Motor neuron (in vitro differentiated cells): ENCODE measurements at places on chromosomes 6 and 20.

DNA sequence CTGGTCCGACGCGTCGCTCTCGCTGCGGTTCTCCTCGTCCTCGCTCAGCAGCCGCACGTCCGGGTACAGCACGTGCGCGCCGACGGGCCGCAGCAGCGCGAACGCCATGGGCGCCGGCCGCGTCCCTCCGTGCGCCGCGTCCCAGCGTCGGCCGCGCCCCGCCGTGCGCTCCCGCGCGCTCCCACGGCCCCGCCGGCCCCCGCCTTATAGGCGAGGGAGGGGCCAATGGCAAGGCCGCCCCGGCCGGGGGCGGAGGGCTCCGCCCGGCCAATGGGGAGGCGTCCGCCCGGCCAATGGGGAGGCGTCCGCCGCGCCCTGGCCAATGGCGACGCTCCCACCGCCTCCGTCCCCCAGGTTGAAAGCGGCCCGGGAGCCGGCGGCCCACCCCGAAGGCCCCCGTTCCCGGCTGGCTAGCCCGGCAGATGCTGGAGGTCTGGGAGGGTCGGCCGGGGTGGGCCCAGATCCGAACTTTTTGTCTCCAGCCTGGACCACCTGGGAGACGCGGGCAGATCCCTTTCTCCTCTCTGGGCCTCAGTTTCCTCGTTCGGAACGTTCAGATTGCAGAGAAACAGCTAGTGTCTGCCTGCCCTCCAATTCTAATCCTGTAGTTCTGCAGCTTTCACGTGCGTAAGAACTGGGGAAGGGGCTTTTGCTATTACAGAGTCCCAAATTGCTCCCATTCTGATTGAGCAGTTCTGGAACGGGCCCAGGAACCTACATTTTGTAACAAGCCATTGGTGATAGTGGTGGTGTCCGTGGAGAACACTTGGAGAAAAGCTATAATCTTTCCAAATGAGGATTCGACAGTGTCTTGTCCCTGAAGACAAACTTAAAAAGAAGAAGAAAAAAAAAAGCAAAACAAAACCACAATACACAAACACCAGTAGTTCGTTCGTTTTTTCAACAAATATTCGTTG is at the start of gene TCF15:
Gene TCF15 (minus strand): TSS at position 180 of the 917 bp plus-strand sequence. CDS start 72 bp downstream, at position 108.
- ATAC-seq: peak; percentile 55

- no peak for ATAC-seq
Observed at GRCh38 chr6:167934426-167934864, 63.0 kb upstream of the KIF25 start.

DNA sequence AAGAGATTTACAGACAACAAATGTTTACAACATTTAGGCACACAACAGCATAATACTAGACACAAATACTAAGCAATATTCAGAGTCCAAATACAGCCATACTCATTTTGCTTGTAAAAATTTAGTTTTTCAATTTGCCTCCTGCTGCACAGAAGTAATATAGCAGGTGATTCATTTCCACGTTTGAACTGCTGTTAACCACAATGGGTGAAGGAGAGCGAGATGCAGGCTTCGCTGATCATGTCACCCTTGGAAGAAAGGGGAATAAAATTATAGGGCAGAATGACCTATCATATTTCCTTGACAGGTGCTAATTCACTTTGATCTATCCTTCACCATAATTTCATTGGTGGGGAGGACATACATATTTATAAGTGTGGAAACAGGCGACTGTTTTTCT is 643.8 kb upstream of the AGPAT4 start:
- ATAC-seq: no peak

- ATAC-seq: peak; percentile 66
Observed at GRCh38 chr20:20593447-20594170, 118.8 kb downstream of the RALGAPA2 start.

- no peak for ATAC-seq
Observed at GRCh38 chr6:106788761-106789160, 159.4 kb downstream of the QRSL1 start.

GRCh38 chr20:41142245-41142644 is 4.9 kb downstream of the PLCG1 start:
- no peak for ATAC-seq

DNA sequence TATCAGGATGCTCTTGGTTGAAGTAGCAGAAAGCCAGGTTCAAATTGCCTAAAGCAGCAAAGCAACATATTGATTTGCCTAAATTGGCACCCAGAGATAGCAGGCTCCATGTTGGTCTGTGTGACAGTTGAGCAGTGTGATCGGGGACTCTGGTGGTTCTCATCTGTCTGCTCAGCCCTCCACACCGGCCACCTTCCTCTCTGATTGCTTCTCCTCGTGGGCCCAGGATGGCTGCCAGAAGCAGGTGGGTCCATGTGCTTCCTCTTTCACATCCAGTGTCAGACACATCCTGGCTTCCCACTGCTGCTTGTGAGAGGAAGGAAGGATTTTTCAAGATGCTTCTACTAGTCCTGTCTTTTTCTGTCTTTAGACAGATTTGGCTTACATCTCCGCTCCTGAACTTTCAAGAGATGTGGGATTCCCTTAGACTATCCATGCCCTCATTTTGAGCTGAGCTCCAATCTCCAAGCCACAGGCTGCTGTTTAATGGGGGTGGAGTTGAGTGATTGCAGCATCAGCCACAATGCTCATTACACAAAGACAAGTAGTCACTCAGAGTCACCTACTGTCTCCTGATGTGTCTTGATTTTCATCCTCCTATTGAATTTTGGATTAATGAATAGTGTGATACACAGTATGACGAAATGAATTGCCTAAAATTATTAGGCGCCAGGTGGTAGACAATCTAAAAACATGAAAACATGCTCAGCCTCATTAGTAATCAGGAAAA is 122.2 kb downstream of the ZDHHC14 start:
- no peak for ATAC-seq

GRCh38 chr6:41732591-41733359 is 2.6 kb downstream of the TFEB start:
- no peak for ATAC-seq

GRCh38 chr6:108988296-108988695 is 106.3 kb downstream of the SESN1 start:
- no peak for ATAC-seq

DNA sequence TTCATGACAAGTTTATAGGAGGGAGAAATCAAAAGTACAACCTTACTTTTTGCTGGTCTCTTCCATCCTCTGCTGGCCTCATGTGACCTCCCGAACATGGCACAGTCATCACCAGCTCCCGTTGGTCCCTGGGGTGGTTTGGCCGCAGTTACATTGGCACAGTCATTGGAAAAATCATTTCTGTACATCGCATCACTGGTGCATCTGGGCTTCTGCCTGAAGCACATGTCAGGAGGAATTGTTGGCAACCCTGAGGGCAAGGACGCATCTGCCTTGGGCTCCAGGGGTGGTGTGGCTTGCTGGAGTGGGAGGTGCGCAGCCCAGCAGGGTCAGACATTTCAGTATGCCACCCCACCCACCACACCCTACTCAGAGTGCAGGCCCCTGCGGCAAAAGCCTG is 162.9 kb upstream of the SLC24A3 start:
- no peak for ATAC-seq
